ENCODE measurements at places on chromosomes 4 and X.

DNA sequence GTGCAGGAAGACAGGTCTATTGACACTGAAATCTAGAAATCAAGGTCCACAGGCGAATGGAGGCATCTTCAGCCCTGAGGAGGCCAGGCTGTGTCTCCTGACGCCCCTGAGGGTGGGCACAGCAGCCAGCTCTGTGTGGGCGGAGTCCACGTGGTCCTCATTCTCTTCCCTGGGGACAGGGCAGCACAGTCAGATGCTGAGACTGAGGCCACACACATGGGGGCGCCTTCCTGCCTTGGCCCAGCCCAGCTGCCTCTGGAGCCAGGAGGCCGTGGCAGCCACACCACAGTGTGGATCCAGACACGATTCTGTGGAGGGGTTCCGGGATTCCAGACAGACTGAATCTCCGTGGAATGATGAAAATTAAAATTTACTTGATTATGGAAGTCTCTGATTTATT lies 20.8 kb downstream of the FGFR3 start:
- DNase-seq, result no peak

GRCh38 chrX:23133551-23133950 lies 133.8 kb downstream of the DDX53 start:
- no peak for DNase-seq

- no peak for DNase-seq
Observed at GRCh38 chr4:78642934-78643333, 91.4 kb downstream of the ANXA3 start.

DNA sequence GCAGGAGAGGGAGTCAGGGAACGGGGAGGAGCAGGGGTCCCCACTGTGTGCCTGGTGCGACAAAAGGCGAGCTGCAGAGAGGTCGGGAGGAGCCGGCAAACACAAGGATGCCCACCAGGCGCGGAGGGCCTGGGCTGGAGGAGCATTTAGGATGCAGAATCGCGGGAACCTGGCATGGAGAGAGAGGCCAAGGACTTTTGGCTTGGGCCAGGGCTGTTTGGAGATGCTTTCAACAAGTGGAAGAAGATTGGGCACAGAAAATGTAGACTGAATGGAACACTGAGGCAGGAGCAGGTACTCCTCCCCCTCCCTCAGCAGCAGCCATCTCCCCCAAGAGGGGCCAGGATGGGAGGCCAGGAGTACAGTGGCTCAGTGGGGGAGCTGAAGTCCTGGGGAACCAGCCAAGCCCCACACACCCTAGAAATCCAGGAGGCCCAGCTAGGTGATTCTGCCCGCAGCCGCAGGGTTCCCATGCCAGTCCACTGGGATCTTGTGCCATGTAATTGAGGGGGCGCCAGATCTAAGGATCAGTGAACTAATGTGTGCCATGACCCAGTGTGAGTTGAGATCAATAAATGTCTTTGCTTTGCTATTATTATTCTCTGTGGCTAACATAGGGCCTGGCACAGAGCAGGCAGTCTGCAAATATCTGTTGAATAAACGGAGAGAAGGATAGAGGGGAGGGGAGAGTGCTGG lies 1.1 kb upstream of the ABLIM2 start:
- no peak for DNase-seq

- DNase-seq, result peak; percentile 78
Observed at GRCh38 chr4:10456595-10457254, 501 bp downstream of the ZNF518B start.

DNA sequence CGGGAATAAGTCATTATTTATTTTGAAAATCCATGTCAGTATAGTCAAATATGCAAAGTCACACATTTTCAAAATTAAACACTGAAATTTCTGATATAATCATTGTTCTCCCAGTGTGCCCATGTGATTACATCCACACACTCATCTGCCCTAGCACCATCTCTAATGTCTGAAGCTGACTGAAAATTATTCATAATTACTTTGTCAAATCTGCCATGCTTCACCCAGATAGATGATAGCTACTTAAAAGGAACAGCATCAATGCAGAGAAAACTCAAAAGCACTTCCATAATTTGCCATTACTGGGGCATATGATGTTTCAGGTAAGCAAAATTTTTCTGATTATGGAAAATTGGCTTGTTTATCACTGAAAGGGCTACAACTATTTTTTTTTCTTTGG lies 1433.3 kb upstream of the IGFBP7 start:
- DNase-seq, result no peak

- no peak for DNase-seq
Observed at GRCh38 chr4:143489106-143489505, 24.4 kb upstream of the SMARCA5 start.

GRCh38 chrX:54171527-54172250 lies 11.4 kb downstream of the FAM120C start:
- no peak for DNase-seq

- no peak for DNase-seq
Observed at GRCh38 chr4:182922501-182923284, 5.5 kb upstream of the DCTD start.

DNA sequence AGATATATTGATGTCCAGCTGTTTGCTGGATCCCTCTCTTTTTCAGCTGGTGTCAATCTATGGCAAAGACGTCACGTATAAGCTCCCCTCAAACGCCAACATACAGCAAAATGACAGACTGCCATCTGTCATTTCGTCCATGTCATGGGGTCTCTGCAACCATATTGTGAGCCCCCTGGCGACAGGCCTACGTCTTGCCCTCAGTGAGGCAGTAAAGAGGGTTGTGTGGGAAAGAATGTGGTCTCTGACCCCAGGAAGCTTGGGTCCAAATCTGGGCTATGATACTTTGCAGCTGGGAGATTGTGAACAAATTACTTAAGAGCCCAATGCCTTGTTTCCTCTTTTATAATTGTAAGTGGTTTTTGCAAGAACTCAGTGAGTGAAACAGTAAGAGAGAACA lies 7.4 kb downstream of the SUPT20HL2 start:
- no peak for DNase-seq

DNA sequence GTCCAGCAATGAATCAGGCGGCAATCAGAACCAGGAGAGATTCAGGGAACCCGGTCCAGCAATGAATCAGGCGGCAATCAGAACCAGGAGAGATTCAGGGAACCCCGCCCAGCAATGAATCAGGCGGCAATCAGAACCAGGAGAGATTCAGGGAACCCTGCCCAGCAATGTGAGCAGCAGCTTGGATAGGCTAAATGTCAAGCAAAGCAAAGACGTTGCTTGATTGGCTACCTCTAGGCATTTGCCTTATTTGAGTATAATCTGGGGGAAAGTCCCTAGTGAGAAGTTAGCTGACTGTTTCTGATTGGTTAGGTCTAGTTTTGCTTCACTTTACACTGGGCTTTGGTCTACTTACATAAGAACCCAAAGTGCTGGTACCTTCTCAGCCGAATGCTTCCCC lies 1212.2 kb upstream of the TENM3 start:
- no peak for DNase-seq

Measured in CD8-positive, alpha-beta memory T cell (primary cell).